Lung microvascular endothelial cell (primary cell): ENCODE measurements at places on chromosomes 1 and 21.

GRCh38 chr1:200021577-200022238, 5.8 kb upstream of the NR5A2 start:
- DNase-seq = no peak

- no peak for DNase-seq
Observed at GRCh38 chr1:246622035-246622652, 55.9 kb downstream of the CNST start.

GRCh38 chr1:44380666-44381177, 24.3 kb upstream of the RNF220 start:
- no peak for DNase-seq

GRCh38 chr1:156572663-156573018, 276 bp upstream of the IQGAP3 start:
- no peak for DNase-seq

- no peak for DNase-seq
Observed at GRCh38 chr1:108644984-108645383, 15.9 kb downstream of the HENMT1 start.

DNA sequence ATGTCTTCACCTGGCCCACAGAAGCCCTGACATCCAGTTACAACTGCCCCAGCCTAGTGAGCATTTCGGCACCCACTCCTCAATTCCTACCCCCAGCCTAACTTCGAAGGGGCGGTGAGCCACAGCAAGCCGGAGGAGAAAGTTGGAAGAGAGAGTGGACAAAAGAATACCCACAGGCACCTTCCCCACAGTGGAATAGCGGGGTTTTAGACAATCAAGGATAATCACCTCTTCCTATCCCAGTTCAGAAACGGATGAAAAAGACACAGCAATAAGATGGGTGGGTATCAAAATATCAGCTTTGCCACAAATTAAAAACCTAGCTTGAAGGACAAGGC, 1.3 kb upstream of the LSS start:
- no peak for DNase-seq

- no peak for DNase-seq
Observed at GRCh38 chr21:46255758-46256337, 27.3 kb upstream of the LSS start.

GRCh38 chr1:229952670-229953520, 114.1 kb upstream of the GALNT2 start:
- no peak for DNase-seq

GRCh38 chr1:167159782-167160181, 60.9 kb upstream of the POU2F1 start:
- no peak for DNase-seq

- DNase-seq = no peak
Observed at GRCh38 chr1:6166655-6167390, 13.3 kb downstream of the CHD5 start.

DNA sequence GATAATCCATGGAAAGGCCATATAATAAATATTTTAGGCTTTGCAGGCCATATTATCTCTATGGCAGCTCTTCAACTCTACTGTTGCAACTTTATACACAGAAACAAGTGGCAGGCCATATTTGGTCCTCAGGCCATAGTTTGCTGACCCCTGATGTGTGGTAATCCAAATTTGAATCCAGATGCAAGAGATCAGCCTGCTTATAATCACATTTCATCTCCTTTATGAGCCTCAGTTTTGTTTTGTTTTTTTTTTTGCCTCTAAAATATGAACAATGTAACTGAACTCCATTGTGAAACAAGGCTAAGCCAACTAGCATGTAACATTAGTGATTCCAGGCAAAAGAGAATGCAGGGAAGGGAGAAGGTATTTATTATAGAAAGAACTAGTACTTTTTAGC, 81.6 kb downstream of the PRKAA2 start:
- DNase-seq = no peak

- no peak for DNase-seq
Observed at GRCh38 chr1:166258017-166258416, 91.2 kb upstream of the FAM78B start.

GRCh38 chr1:188070848-188071247, 1242.1 kb downstream of the PLA2G4A start:
- DNase-seq = no peak

GRCh38 chr1:224901087-224901810, 28.2 kb upstream of the DNAH14 start:
- DNase-seq = no peak

- no peak for DNase-seq
Observed at GRCh38 chr21:14687268-14687625, 141.1 kb upstream of the SAMSN1 start.

DNA sequence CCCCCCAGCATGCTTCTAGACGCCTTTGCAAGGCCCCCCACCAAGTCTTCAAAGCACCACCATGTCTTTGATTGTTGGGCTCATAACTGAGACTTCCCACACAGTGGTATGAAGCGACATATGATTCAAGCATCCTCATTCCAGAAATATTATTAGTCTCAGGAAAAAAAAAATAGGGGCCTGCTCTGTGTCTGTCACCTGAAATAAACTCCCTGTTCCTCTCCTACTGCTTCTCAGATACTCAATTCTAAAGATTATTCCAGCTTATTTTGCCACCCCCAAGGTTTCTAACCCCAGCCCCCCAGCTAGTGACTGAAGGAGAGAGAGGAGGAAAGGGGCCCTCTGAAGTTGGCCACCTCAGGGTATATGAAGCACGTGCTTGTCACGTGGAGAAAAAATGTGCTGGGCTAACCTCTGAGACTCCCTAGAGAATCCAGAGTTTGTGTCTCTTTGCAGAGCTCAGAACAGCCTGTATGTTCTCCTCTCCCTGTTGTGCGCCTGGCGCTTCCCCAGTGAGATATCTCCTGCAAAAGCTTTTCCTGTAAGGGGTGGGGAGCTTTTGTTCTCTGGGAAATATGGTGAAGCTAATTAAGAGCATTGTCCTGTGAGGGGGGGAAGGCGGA, 35.9 kb upstream of the RASAL2 start:
- DNase-seq = peak; percentile 78

DNA sequence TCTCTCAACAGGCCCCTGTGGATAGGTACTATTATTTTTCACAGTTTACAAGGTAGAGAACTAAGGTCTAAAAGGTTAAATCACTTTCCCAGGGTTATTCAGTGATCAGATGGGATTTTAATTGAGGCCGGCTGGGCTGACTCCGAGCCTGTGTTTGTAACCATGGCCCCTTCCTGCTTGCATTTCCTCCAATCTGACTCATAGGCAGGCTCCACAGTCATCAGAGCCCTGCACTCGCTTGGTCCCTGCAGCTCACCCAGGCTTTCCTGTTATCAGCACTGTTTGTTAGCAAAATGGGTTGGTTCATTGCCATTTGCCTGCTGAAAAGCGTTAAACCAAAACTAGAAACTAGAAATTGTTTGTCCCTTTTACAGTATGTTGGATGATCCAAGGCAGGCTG, 41.4 kb upstream of the LMX1A start:
- peak; percentile 86 for DNase-seq

GRCh38 chr1:3462356-3463012, 8.0 kb downstream of the ARHGEF16 start:
- no peak for DNase-seq

DNA sequence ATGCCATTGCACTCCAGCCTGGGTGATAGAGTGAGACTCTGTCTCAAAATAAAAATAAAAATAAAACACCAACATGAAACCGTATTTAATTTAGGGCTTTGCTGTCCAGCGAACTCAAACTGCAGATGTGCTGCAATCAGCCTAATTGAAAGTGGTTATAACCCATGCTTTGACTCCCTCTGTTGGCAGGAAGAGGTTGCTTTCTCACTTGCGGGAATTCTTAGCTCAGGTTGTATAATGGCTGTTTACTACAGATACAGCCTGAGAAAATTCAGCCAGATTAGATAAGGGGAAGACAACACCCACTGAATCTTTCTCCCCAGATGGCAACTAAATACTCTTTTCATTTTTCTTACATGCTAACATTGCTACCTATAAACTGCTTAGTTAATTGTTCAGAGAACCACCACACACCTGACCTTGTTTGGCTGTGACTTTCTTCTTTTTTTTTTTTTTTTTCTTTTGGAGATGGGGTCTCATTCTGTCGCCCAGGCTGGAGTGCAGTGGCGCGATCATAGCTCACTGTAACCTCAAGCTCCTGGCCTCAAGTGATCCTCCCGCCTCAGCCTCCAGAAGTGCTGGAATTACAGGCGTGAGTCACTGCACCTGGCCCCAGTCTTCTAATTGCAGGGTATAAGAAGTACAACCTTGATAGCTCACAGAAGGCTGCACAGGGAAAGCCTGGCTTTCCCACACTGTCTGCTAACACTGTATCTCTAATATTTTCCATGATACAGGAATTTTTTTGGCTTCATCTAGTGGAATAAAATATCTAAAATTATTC, 34.6 kb downstream of the DNTTIP2 start:
- DNase-seq = peak; percentile 87

- DNase-seq = no peak
Observed at GRCh38 chr21:33057385-33057940, 12.5 kb upstream of the OLIG1 start.

GRCh38 chr1:81999364-81999763, 198.6 kb downstream of the ADGRL2 start:
- no peak for DNase-seq

- DNase-seq = no peak
Observed at GRCh38 chr1:74429580-74429979, 82.8 kb downstream of the LRRC53 start.

- no peak for DNase-seq
Observed at GRCh38 chr1:147741065-147741464, 19.3 kb downstream of the GJA5 start.

DNA sequence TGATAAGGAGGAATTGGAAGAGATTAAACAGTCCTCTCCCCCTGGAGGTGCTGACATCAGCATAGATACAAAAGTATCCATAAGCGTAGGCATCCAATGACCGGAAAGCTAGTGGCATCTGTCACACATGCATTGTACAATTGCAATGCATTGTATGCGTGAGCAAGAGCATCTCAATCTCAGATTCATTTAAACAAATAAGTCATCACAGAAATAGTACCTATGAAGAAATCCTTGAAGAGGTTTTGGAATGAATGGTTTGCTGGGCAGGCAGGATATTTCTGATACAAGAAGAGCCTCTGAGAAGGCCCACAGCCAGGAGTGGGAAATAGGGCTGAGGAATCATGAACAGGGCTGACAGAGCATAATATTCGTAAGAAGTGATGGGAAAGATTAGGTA, 88.9 kb upstream of the ABCD3 start:
- DNase-seq = no peak

DNA sequence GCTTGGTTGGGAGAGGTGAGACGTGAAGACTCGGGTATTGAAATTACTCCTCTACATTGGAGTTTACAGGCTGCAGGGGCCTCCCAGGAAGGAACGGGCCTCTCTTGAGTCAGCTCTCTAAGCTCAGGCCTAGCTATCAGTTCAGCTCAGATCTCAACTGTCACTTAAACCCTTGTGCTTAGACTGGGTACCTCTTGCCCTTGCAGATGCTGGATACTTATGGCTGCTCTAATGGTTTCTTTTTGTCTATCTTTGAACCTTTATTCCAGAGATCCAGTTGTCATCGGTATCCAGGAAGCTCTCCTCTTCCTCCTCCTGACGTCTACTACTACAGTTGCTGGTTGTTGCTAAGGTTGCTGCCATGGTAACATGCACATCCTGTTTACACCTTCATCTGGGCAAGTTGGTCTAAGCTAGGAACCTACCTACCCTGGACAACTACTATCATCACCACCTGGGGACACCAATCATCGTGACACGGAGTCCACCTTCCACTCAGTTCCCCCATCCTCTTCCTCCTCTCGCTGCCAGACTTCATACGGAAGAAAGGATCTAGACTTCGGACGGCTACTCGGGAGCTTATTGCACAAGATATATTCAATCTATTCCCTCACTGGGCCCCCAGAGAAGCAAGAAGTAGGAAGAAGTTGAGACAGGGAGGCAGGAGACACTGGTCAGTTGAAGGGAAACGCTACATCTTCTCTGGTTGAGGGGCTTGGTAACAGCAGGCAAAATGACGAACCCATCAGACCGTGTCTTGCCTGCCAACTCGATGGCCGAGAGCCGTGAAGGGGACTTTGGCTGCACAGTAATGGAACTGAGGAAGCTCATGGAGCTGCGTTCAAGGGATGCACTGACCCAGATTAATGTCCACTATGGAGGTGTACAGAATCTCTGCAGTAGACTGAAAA, 56.1 kb downstream of the ATP2B4 start:
- DNase-seq = peak; percentile 89

GRCh38 chr1:22250724-22251123, 107.8 kb upstream of the WNT4 start:
- DNase-seq = no peak

GRCh38 chr1:235929216-235929615, 62.5 kb upstream of the LYST start:
- no peak for DNase-seq

DNA sequence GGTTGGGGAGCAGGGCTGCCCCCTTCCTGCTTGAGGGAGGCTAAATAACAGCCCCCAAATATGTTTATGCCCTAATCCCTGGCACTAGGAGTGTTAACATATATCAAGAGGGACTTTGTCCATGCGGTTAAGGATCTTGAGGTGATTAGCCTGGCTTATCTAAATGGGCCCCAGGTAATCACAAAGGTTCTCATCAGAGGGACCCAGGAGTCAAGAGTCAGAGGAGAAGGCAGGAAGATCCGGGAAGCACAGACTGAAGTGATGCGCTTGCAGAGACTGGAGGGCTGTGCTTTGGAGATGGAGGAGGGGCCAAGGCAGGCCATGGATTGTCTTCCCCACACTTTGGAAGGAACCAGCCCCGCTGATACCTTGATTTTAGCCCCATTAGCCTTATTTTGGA, 86.4 kb downstream of the IER5 start:
- no peak for DNase-seq

DNA sequence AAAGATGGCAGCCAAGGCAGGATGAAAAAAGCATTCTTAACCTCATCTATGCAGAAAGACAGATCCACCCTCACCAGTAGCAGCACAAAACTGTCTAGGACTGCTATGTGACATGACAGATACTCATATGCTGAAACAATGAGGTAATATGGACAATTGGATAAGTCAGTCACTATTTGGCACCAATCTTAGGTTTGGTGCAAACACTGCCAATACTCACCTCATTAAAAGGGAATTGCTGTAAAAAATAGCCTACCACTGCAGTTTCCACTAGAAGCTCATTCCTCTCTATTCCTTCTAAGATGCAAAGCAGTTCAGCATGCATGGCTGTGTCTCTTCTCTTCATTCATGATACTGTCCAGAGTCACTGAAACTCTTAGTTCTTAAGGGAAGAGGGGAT, 91.7 kb downstream of the TBX15 start:
- DNase-seq = no peak

DNA sequence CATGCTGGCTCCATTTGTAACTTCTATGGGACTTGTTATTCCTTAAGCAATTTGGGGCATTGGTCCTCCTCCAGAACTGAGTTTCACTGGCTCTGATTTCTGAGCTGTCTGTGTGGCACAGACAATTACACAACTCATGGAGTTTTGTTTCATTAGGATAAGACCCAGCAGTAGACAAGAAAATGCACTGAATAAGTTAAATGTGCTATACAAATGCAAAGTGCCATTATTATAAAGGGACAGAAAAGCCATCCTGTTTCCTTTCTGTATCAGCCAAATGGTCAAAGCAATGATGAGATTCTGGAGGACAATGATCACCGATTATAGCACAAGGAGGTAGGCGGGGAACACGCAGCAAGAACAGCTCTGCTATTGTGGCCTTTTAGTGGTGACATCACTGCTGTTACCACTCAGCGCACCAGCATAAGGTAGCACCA, 81.9 kb downstream of the CNIH3 start:
- DNase-seq = no peak
